Activated T-cell treated with anti-CD3 and anti-CD28 coated beads, Interleukin-2, amount 50 U/mL, for 24 hours (primary cell): ENCODE measurements at places on chromosomes 11 and 22.

- peaks cover 20% of the 10 kb centered on the region for H3K27me3 ChIP-seq
- no peak overlapping the region for H3K27ac ChIP-seq
- peaks cover 1% of the 10 kb centered on the region for H3K4me1 ChIP-seq
Measured at GRCh38 chr11:35407041-35407440, 12.3 kb downstream of the SLC1A2 start.

- peaks cover 8% of the 10 kb centered on the region for H3K4me1 ChIP-seq
- no peak overlapping the region for H3K27ac ChIP-seq
- no peak for DNase-seq
- peaks cover 18% of the 10 kb centered on the region for H3K27me3 ChIP-seq
- H3K36me3 ChIP-seq: no peaks in the 10 kb centered on the region
Measured at GRCh38 chr11:32343325-32344008, 91.9 kb downstream of the WT1 start.

DNA sequence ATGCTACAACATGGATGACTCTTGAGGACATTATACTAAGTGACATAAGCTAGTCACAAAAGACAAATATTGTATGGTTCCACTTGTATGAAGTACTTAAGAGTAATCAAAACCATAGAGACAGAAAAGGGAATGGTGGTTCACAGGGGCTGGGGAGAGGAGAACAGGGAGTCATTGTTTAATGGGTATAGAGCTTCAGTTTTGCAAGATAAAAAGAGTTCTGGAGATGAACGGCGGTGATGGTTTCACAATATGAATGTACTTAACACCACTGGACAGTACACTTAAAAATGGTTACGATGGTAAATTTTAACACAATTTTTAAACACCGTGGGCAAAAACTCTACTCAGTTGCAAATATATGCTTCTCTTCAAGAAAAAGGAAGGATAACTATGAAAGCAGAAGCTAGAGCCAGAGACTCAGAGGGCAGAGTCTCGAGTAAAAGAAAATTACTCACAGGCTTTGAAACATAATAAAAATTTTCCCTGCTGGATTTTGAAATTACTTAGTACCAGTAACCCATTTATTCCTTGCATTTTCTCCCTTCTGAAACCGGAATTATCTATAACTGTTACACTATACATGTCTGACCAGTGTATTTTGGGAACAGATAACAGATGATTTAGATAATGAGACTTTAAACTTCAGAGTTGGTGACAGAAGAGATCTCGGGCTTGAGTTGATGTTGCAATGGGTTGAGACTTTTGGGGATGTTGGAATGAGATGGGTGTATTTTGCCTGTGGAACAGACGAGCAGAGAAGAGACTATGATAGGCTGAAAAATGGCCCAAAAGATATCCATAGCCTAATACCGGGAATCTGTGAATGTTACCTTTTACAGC, 15.0 kb downstream of the MRTFA start:
- peaks cover 17% of the 10 kb centered on the region for H3K36me3 ChIP-seq
- H3K4me3 ChIP-seq: no peak overlapping the region
- no peak for DNase-seq
- H3K4me1 ChIP-seq: peaks cover 33% of the 10 kb centered on the region
- H3K27me3 ChIP-seq: no peaks in the 10 kb centered on the region
- no peak overlapping the region for H3K27ac ChIP-seq

DNA sequence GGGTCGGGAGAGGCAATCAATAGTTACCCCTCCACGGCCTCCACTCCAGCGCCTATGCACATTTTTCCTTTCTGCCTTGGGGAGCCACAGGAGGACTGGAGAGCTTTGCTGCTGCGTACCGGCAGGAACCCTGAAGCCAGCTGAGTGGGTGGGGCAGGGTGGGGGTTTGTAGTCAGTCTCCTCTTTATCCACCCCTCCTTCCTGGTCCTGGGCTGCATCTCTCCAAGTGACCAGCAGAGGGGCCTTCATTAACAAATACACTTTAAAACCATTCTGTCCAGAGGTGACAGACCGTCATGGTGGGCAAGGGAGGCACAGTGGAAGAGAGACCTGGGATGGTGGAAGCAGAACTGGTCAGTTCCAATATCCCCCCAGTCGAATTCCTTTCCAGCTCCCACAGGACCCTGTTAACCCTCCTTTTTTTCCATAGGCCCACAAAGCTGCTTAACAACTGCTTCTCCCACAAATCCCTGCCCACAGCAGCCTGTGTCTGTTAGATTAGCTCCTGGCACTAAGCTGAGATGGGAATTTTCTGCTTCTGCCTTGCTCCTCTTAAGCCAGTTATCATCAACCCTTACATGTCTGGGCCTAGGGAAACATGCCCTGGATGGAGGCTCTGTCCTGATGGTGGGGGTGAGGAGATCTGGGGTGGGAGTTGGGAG, 3.9 kb upstream of the ABCG4 start:
- H3K27ac ChIP-seq: no peak overlapping the region
- peaks cover 11% of the 10 kb centered on the region for H3K4me1 ChIP-seq
- H3K36me3 ChIP-seq: no peaks in the 10 kb centered on the region

DNA sequence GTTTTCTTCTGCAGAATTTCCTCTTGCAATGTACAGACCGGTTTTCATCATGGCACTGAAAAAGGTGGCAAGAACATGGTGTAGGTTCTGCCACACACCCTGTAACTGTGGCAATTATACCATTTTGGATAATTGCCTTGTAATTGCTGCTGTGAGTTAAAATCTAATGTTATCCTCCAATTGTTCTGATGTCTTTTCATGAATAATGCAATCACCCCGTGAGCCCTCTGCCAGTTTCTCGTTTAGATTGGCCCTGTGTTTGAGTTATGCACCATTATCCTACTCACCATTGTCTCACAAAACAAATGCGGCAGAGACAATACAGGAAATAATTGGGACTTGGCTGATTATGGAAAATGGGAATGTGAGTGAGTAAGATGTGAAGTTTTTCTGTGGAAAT, 61.8 kb upstream of the MTNR1B start:
- no peaks in the 10 kb centered on the region for H3K27me3 ChIP-seq
- H3K4me1 ChIP-seq: no peaks in the 10 kb centered on the region
- DNase-seq: no peak
- H3K27ac ChIP-seq: no peak overlapping the region

- H3K27me3 ChIP-seq: no peaks in the 10 kb centered on the region
- peaks cover 31% of the 10 kb centered on the region for H3K36me3 ChIP-seq
Measured at GRCh38 chr11:63837739-63838138, 1.2 kb upstream of the MARK2 start.

GRCh38 chr11:37496201-37496600, 898.2 kb upstream of the RAG2 start:
- no peak overlapping the region for H3K4me3 ChIP-seq
- H3K36me3 ChIP-seq: no peaks in the 10 kb centered on the region
- no peaks in the 10 kb centered on the region for H3K4me1 ChIP-seq
- no peaks in the 10 kb centered on the region for H3K27me3 ChIP-seq
- no peak overlapping the region for H3K27ac ChIP-seq

DNA sequence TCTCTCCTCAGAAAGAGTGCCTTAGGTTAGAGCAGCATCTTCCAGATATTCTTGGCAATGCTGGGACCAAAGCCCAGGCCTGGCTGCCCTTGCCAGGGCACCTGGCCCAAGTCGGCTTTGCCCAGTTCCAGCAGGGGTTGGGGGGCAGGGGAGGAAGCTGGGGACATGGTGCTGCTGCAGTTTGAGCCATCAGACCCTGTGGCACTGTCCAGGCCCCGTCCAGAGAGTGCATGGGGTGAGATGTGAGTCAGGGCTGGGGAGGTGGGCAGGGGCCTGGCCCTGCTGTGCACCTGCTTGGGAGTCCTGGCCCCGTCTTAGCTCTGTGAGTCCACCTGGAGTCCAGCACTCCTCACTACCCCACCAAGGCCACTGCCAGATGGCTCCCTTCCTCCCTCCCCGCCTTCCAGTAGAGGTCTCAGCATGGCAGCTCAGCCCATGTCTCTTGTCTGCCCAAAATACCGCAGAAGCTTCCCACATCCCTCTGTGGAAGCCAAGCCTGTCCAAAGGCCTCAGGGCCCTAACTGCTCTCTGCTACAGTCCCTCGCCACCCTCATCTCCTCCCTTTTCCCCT, 16.6 kb downstream of the DERL3 start:
- DNase-seq: no peak
- H3K4me1 ChIP-seq: peaks cover 6% of the 10 kb centered on the region
- peak overlapping the region; percentile 4 for H3K27ac ChIP-seq
- no peak overlapping the region for H3K4me3 ChIP-seq
